ENCODE measurements at places on chromosomes 1 and 21.

GRCh38 chr1:11472284-11472683, 6.7 kb upstream of the DISP3 start:
- no peak for DNase-seq

- DNase-seq: no peak
These were observed 33.2 kb downstream of the OTUD7B start for GRCh38 chr1:149977345-149977744.

- no peak for DNase-seq
These were observed 16.0 kb downstream of the MORN1 start for GRCh38 chr1:2375246-2375922.

DNA sequence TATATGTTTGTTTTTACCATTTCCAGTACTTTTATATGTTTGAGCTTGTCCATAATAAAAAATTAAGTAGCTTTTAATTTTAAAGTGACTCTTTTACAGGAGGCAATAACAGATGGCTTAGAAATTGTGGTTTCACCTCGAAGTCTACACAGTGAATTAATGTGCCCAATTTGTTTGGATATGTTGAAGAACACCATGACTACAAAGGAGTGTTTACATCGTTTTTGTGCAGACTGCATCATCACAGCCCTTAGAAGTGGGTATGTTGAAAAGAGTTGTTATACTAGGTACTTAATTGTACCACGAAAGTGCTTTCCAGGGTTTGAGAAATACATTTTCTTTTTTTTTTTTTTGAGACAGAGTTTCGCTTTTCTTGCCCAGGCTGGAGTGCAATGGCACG, 46.1 kb downstream of the RNF2 start:
- no peak for DNase-seq

DNA sequence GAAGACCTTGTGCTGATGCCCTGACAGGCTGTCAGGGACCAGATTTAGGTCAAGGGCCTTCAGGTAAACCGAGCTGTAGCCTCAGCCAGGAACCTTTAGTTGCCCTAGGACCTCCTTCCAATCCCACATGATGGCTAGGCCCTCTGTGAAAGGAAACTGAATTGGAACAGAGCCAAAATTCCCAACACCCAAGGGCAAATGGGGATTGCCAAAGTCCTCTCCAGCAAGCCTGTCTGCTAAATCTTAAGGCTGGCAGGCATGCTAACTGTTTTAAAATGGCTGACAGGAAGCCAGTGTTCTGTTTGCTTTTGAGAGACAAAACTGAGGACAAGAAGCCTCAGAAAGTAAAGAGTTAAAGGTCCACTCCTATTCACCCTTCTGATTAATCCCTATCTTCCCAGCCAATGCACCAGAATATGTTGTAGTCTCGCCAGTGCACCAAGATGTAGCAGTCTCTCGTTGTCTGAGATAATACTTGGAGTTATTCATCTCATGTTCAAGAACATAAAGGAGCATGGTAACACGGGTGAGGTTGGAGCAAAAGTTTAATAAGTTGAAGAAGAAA, 35.1 kb downstream of the MSTO1 start:
- DNase-seq: no peak

DNA sequence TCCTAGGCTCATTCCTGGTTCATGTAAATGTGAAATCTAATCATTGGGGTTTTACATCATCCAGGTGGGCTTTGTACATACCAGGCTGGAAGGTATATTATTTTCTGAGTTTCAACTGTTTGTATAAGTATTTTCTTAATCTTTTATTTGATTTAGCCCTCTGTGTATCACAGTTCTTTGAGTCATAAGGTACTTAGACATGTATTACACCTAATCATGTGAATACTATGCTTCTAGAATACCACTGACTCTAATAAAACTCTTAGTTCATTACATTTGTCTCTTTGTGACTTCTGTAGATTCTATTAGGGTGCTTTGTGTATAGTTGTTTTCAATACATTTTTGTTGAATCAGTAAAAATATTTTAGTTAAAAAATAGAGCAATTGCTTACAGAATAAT, 92.8 kb downstream of the ZFYVE9 start:
- no peak for DNase-seq

GRCh38 chr1:57982852-57983251, 559.0 kb upstream of the DAB1 start:
- DNase-seq: no peak

- no peak for DNase-seq
These were observed 148.0 kb upstream of the LMO4 start for GRCh38 chr1:87180682-87181081.

DNA sequence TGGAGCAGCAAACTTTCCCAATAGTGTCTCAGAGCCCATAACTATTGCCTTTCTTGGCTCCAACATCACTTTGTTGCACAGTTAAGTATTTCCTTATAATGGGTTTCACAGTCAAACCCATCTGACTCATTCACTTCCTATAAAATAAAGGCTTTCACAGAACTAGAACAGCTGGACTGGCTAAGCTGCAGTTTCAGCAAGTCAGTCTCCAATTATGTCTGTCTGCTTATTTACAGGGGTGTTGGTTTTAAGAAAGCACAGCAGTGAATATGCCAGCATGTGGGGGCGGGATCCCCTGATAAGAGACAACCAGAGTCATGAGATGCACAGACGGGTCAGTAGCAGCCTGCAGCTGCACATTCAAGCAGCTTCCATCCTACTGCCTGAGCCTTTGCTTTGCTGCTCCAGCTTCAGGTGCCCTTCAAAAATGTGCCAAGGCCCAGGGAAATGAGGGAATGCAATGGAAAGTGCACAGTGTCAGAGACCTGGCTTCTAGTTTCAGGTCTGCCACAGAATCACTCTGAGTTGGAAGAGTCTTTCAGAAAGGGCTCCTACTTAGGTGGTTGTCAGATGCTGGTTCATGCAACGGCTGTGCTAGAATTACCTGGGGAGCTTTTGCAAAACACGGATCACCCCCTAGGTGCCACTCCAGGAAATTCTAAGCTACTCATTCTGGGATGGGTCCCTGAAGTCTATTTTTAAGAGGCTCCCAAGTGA, 24.8 kb downstream of the RNF19B start:
- DNase-seq: no peak

DNA sequence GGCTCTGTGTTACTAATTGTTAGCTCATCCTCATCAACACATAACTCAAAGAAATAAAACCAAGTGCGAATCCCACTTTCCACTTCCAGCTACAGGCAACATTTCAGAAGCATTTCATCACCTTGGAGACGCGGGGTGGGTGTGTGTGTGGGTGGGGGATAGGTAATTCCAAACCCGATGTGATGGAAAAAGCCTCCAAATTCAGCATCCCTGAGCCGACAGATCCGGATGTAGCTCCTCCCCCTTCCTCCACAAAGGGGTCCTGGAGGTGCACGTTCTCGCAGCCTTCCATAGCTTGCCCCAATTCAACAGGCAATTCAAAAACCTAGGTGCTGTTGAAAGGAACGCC, 486 bp downstream of the HSPA13 start:
- DNase-seq: no peak

DNA sequence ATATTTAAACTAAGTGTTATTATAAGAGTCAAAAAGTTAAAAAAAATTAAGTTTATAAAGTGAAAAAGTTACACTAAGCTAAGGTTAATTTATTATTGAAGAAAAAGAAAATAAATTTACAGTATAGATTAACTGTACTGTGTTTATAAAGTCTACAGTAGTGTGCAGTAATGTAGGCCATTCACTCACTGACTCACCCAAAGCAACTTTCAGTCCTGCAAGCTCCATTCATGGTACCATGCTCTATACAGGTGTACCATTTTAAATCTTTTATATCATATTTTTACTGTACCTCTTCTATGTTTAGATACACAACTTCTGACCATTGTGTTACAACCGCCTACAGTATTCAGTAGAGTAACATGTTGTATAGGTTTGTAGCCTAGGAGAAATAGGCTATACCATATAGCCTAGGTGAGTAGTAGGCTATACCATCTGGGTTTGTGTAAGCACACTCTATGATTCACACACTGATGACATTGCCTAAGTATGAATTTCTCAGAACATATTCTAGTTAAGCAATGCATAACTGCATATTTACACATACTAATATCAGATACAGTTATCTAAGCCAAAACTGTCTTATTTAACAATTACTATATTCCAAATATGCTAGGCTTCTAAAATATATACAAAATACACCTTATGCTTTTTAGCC, 80.6 kb upstream of the GFI1 start:
- DNase-seq: no peak

DNA sequence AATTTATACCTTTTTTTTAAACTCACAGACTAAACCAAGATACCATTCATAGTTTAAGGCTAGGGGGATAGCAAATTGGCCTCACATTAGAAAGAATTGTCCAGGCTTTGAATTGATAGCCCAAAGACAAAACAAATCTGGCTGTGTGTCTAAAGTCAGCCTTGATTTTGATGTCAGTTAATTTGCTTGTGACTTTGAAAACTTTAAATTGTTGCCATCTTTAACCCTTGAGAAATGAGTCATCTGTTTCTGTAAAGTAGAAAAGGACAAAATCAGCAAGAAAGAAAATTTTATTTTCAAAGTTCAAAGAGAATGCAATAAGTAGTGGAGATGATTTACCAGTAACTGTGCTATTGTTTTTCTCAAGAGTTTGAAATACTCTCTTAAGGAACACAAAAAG, 184.5 kb downstream of the RGS7 start:
- DNase-seq: no peak

DNA sequence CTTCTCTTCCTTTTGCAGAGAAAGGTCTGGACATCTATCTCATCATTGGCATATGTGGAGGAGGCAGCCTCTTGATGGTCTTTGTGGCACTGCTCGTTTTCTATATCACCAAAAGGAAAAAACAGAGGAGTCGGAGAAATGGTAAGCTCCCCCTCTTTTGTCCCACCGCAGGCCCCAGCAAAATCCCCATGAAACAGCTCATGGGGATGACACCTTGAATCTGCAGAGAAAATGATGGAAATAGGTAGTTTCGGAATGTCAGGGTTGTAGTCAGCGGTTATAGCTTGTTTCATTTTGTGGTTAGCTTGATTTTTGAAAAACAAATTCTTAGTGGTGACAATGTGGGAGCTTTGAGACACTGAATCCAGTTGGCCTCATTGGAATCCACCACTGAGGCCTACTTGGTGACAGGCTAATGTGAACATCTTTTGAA, 10.3 kb downstream of the CD2 start:
- DNase-seq: no peak

- DNase-seq: no peak
These were observed 13.0 kb downstream of the BATF3 start for GRCh38 chr1:212686591-212686990.

- no peak for DNase-seq
These were observed 64.7 kb downstream of the TGFBR3 start for GRCh38 chr1:91821126-91821868.

DNA sequence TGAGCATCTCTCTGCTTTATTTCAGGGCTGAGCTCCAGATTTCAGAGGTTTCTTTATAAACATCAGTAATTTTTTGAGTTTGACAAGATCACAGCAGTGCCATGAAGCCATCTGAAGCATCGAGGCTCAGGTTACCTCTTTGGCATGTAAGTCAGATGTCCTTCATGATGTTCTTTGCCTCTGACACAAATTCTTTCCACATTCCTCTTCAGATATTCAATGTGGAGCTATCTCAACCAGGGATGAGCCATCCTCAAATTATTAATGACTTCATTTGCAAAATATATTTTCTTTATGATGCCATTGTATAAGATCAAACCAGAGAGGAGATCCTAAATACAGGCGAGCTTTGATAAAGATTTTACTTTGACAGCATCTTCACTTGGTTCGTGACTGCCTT, 256.7 kb downstream of the COL11A1 start:
- DNase-seq: no peak

DNA sequence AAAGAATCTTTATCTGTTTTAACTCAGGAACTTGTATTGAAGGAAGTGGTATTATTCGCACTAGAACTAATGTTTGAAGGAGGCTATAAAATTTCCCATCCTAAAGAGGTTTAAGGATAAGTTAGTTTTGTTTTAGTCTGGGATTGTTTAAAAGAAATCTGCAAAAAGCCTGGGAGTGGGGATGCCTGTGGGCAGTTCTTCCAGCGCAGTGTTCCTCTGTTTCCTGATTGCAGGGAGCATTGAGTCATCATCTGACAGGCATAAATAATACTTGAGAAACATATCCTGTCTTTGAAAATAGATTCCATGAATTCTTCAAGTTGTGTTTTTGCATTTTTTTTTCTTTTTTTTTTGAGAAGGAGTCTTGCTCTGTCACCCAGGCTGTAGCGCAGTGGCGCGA, 350.8 kb upstream of the PTBP2 start:
- no peak for DNase-seq

DNA sequence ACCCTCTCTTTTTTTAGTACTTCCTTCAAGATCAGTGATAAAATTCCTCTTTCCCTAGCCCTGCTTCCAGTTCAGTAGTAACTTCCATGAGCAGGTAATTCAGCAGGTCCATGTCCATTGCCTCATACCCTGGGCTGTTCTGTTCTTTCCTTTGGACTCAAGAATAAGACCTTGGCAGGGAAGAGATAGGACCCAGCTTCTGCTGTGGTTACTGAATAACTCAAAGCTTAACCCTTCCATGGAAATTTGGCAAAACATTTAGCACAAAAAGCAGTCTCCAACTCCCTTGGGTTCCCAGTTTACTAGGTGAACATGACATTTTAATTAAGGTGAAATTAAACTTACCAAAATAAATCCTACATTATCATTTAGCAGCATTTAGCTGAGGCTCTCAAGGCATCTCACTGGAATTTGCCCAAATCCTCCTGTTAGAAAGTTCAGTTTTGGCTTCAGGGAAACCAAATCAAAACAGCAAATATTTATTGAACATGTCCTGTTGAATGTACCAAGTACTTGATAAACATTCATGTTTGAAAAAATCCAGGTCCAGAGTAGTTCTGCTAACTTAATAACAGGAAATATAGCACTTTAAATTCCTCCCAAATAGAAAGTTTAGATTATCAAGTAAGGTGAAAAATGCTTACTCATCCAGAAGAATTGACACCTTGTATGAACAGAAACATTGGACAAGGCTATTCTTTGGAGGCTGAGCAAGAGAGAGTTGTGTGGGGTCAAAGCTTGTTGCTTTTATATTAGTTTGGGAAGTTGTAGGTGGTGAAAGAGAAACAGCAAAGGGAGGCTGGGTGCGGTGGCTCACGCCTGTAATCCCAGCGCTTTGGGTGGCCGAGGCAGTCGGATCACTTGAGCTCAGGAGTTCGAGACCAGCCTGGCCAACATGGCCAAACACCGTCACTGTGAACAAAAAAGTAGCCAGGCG, 8.4 kb upstream of the SERPINC1 start:
- DNase-seq: no peak
